Upper lobe of left lung (tissue), 6 donors: ENCODE measurements at places on chromosomes 16 and 17. TPM values are rescaled to one million over a fixed set of nuclear protein-coding genes. Genes with fewer than 3 reads are reported as not detected.

DNA sequence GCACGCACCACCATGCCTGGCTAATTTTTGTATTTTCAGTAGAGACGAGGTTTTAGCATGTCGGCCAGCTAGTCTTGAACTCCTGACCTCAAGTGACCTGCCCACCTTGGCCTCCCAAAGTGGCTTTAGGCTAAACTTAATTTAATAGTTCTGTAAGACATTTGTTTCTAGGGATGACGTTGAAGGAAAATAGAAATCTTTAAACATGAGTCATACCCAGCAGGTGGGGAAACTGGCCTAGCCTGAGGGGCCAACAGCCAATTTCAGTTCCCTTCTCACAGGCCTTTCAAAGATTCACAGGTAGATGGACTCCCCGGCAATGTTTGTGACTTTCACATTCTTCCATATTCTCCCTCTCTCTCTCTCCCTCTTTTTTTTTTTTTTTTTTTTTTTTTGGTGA, 18.1 kb upstream of the ITPRIPL2 start:
- DNase-seq, result no peak

The MKS1 gene
- 14.9 TPM for total RNA-seq

GRCh38 chr17:8880466-8880865, 13.0 kb upstream of the PIK3R6 start:
- DNase-seq, result no peak

- no peak for DNase-seq
Measured at GRCh38 chr17:50487213-50488096, 8.8 kb downstream of the RSAD1 start.

- DNase-seq, result no peak
Measured at GRCh38 chr17:71441098-71441497, 679.7 kb upstream of the SOX9 start.

The SPATA32 gene
- total RNA-seq, result not detected

DNA sequence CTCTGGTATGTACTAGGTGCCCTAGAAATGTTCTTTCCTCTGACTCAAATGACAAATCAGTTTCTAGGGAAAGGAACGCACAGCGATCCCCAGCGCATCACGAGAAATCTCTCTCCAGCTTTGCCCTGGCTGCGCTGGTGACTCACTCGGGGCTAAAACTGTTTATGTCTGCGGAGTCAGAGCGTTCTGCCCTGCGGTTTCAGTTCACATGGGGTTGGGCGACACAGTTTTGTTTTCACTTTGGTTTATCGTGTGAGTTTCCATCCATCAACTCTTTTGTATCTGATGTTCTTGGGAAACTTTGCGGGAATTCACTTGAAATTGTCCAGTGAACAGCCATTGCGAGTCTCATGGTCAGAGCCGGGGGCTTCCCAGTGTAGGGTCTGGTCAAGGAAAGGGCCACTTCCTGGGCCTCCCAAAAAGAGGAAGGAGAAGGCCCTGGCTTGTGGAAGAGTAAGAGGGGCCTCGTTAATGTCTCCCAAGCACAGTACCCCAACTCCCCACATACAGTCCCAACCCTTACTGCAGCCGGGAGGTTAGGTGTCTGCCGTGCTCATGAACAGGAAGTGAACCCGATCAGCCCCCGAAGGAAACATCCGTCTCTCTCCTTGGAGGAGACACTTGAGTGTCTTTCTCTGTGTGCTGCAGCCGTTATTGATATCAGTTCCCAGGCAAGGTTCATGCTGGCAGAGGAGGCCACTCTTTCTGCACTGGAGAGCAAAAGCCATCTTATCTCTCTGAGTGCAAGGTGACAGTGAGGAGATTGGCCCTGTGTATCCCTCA, 643.2 kb downstream of the WWOX start:
- no peak for DNase-seq

The CPHXL2 gene
- total RNA-seq, result not detected

- DNase-seq, result no peak
Measured at GRCh38 chr16:56849690-56850680, 15.0 kb upstream of the SLC12A3 start.

The CSF3 gene
- 14.4 TPM for total RNA-seq

GRCh38 chr16:20611975-20612481, 35.9 kb upstream of the ACSM2B start:
- DNase-seq, result peak; percentile 87

The LPCAT2 gene
- total RNA-seq, result 33.9 TPM

DNA sequence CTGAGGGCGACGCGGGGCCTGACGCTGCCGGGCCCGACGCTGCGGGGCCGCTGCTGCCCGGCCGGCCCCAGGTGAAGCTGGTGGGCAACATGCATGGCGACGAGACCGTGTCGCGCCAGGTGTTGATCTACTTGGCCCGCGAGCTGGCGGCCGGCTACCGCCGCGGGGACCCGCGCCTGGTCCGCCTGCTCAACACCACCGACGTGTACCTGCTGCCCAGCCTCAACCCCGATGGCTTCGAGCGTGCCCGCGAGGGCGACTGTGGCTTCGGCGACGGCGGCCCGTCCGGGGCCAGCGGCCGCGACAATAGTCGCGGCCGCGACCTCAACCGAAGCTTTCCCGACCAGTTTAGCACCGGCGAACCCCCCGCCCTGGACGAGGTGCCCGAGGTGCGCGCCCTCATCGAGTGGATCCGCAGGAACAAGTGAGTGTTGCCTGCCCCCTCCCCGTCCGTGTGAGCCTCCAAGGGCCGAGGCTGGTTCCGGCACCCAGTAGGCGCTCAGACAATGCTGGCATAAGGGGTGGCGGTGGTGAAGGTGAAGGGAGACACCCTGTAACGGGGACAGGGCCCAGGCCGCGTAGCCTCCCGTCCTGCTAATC, 676 bp downstream of the CPD start:
- DNase-seq, result peak; percentile 88

- no peak for DNase-seq
Measured at GRCh38 chr17:60155815-60156214, 6.0 kb downstream of the CA4 start.

GRCh38 chr17:4913994-4914393, 11.1 kb upstream of the CHRNE start:
- no peak for DNase-seq

The TBC1D3E gene
- total RNA-seq, result not detected

GRCh38 chr17:39147221-39148185, 3.9 kb downstream of the PLXDC1 start:
- DNase-seq, result no peak

The NRN1L gene
- 2.3 TPM for total RNA-seq

DNA sequence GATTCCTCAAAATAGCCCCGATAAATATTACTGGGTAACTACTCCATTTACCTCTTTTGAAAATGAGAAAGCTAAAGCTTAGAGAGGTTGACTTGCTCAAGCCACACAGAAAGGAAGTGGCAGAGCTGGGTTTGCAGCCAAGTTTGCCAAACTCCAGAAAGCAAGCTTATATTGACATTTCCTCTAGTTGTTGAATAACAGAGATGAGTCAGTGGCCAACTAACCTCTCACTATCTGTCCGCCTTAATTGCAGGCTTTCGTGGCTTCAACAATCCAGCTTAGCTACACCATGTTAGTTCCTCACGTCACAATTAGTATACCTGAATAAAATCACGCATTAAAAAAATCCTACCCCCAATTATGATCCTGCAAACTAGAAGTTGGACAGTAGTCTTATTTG, 151.7 kb downstream of the CNTNAP4 start:
- DNase-seq, result no peak

DNA sequence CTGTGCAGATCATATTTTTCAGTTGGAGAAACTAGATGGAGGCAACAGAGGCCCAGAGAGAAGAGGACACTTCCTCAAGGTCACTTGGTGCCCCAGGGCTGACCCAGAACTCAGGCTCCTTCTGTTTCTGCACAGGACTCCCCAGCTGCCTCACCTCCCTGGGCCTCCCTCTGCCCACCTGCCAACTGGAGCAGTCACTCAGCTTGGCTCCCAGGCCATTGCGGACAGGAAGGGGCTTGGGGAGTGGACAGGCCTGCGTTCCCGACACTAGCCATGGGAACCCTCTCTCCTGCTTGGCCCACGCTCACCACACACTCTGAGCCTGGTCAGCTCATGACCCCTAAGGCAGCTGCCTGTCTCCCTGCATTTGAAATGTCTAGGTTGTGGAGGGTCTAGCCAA, 78.1 kb upstream of the BRD7 start:
- no peak for DNase-seq

GRCh38 chr17:77916703-77917481, 41.6 kb upstream of the TNRC6C start:
- DNase-seq, result no peak

DNA sequence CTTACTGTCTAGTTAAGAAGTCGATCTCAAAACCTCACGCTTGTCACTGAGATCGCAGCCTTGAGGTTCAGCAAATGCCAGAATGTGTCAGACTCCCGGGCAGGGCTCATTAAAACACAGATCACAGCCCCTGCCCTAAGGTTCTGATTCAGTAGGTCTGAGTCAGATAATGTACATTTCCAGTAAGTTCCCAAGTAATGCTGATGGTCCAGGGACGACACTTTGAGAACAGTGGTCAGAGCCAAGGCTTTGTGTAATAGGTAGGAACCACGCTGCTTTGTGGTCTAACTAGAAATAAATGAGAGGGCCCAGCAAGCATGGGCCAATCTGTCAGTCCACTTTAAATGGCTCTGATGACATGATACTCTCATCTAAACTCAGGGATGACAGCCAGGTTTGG, 228.6 kb downstream of the ZFHX3 start:
- no peak for DNase-seq

DNA sequence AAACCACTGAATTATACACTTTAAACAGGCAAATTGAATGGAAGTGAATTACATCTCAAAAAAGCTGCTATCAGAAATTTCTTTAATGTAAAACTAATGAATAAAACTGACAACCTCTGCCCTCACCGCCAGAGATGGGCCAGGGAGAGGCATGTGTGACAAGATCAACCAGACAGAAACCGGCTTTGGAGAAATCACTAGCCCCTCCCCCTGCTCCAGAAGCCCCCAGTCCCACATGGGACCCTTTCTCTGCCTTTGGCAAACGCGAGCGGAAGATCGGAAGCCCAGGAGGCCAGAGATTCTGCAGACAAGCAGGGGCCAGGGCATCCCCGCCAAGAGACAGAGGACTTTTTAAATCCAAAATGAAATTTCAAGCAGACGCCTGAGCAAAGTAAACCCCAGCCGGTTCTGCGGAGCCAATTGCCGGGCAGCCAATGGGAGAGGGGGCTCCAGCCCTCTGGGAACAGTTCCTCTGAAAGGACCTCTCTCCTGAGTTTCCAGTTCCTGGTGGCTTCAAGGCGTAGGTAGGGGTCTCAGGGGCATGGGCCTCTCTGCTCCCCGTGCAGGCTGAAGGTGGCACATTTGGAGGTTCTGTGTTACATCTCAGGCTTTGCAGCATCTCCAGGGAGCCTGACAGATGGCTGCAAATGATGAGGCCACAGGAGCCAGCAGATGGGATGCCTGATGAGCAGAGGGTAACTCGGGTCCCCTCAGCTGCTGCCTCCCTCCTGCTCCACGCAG, 118.1 kb downstream of the GSG1L start:
- no peak for DNase-seq

- no peak for DNase-seq
Measured at GRCh38 chr17:40014375-40014980, 762 bp upstream of the CSF3 start.

The KDM6B gene
- total RNA-seq, result 46.7 TPM

The SEPTIN1 gene
- total RNA-seq, result 13.6 TPM

DNA sequence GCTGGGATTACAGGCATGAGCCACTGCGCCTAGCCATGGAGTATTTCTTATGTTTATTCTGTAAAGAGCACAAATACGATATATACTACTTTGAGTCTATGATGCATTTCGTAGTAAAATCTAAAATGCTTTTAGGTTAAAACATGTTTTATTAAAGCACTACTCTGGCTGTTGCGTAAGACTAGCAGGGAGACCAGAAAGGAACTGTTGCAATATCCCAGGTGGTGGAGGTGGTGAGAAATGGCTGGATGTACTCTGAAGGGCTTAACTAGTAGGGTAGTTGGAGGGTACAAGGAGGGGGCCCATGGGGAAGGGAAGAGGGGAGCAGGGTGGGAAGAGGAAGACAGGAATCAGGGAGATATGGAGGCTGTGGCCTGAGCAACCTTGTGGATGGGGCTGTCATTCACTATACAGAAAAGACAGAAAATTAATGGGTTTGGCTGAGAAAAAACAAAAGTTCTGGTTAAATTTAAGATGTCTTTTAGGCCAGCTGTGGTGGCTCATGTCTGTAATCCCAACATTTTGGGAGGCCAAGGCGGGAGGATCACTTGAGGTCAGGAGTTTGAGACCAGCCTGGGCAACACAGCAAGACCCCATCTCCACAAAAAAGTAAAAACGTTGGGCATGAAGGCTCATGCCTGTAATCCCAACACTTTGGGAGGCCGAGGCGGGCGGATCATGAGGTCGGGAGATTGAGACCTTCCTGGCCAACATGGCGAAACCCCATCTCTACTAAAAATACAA, 35.8 kb downstream of the ST3GAL2 start:
- DNase-seq, result no peak

The ELMO3 gene
- total RNA-seq, result 17.4 TPM

DNA sequence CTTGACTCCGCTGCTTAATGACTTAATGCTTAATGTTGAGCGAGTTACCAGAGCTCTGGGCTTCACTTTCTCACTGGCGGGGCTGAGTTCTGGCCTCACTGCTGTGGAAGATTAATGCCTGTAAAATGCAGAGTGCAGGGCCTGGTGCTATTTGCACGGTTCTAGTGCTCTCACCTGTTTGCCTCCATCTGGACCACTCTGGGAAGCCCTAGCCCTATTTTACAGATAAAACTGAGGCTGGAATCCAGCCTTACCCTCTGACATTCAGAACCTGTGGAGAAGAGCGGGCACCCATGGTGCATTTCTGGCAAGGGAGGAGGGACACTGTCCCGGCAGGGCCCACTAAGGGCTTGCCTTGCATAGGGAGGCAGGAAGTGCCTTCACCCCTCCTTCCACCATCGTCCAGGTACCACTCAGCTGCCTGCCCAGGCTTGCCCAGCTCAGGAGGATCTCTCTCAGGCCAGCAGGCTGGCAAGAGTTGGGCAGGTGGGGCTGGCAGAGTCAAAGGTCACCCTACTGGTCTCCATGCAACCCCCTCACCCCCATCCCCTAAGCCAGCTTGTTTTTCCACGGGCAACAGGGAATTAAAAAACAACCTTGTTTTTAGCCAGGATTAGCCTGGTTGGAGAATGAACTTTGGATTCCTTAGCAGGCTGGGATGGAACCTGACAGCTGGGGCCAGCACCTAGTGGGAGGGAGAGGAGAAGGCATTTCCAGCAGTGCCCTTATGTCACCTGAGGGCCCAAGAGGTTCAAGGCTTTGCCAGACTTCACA, 4.1 kb upstream of the UBALD1 start:
- no peak for DNase-seq
